ENCODE measurements at places on chromosomes 12 and 14. TPM values are rescaled to one million over a fixed set of nuclear protein-coding genes. Genes with fewer than 3 reads are reported as not detected.

Gene CTSG
- 0.25 TPM for total RNA-seq

Gene LGALS3
- total RNA-seq = 11.3 TPM

Gene BDKRB2
- 0.25 TPM for total RNA-seq

Gene RNF212B
- not detected for total RNA-seq

Gene KRT2
- total RNA-seq = not detected

Gene TPPP2
- not detected for total RNA-seq

Gene KCNC2
- total RNA-seq = 16.5 TPM

Gene RFLNA
- total RNA-seq = 7.6 TPM

Gene FAM186B
- not detected for total RNA-seq

Gene TDRD9
- total RNA-seq = 1.2 TPM

Gene MRPL51
- total RNA-seq = 39.8 TPM

Gene PDE3A
- 5.7 TPM for total RNA-seq

Gene SMOC1
- total RNA-seq = 22.6 TPM

Gene IRAK3
- total RNA-seq = 5.4 TPM

Gene OVCH1
- total RNA-seq = 0.25 TPM

Gene TMEM132C
- total RNA-seq = 3.9 TPM

Gene FRMD6
- total RNA-seq = 10.1 TPM

Gene SLC25A47
- not detected for total RNA-seq

Gene GLT8D2
- 9.6 TPM for total RNA-seq

Gene CLEC6A
- total RNA-seq = not detected
